ENCODE measurements at places on chromosomes 3 and 15. TPM values are rescaled to one million over a fixed set of nuclear protein-coding genes. Genes with fewer than 3 reads are reported as not detected.
A peak's percentile ranks its signal among the peaks of the same experiment; 100 is the strongest.

DNA sequence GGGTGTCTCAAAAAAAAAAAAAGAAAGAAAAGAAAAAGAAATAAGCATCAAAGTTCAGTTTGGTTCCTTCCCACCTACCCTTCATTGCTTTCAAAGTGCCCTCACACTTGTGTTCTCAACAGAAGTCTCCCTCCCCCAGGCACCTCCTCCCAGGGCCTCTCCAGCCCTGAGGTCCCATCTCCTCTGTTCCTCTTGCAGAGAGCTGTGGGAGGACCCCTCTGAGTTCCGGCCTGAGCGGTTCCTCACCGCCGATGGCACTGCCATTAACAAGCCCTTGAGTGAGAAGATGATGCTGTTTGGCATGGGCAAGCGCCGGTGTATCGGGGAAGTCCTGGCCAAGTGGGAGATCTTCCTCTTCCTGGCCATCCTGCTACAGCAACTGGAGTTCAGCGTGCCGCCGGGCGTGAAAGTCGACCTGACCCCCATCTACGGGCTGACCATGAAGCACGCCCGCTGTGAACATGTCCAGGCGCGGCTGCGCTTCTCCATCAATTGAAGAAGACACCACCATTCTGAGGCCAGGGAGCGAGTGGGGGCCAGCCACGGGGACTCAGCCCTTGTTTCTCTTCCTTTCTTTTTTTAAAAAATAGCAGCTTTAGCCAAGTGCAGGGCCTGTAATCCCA, 6.1 kb downstream of the CYP1A2 start:
- DNase-seq = no peak

GRCh38 chr3:9224490-9224889, 25.0 kb downstream of the SRGAP3 start:
- DNase-seq = no peak

DNA sequence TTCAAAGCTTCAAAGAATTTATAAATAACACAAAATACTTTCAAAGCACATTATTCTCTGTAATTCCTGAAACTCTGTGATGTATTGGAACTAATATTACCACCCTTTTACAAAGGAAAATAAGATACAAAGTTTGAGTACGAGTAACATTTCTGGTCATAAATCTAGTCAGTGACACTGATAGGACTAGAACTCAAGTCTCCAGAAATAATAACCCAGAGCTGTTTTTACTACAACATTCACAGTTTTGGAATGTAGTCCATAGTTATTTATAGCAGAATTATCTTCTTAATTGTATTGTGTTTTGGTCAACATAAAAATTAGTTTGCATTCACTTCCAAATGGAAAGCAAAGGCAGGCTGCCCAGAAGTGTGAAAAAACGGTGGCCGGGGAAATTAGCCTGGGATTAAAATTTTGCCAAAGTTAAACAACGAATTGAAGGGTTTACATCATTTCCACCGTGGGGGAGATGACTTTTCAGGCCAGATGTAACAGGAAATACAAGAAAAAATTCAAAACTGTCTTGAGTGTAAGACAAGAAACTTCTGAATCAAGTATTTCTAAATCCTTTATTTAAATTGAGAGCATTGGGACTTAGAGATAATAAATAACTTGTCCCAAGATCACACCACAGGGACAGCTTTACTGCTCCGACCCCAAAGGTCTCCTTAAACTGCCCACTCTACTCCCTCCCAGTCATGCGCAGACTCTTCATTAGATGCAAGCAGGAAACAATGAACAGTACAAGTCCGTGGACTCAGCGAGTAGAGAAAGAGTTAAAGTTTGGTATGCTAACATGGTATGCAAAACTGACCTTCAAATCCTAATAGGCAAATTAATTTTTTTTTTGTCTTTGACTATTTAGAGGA, 74.3 kb upstream of the VGLL4 start:
- DNase-seq = peak; percentile 88

- DNase-seq = no peak
Measured at GRCh38 chr3:30747771-30748281, 141.4 kb downstream of the TGFBR2 start.

DNA sequence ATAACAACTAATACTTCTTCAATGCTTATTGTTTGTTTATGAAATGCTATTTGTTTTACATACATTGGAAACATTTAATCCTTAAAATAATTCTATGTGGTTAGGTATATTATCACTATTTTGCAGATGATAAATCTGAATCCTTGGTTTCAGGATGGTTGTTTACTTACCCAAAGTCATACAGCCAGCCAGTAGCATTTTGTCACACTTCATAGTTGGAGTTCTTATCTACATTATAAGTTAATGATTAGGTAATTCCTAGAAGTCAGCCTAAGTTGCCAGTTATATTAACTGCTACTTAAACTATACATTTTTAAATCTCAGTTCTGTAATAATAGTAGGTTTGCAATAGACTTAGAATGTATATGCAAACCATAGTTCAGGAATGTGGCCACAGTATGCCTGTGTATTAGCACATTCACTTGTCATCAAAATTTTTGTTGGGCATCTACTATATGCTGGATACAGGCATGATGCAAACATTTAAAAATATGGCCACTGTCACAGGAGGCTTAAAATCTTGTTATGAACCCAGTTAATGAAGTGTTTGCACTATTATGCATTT, 187.9 kb downstream of the UBE2E2 start:
- no peak for DNase-seq

- peak; percentile 55 for DNase-seq
Measured at GRCh38 chr3:119257654-119258410, 17.2 kb upstream of the B4GALT4 start.

DNA sequence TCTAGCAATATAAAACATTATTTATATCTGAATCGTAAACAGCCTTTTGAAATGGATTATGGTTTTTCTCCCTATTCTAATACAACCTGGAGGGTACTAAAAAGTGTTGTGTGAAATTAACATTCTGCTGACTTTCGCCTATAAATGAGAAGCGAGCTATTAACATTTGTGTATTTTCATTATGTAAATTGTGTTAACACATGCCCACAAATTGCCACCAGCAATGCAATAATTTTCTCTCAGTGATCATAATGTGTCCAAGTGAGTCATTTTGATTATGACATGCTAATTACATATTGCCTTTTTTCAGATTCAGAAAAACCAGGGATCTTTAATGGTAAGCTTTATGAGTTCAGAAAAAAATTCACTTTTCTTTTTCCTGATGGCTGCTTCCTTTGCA, 77.4 kb upstream of the SKOR1 start:
- no peak for DNase-seq

DNA sequence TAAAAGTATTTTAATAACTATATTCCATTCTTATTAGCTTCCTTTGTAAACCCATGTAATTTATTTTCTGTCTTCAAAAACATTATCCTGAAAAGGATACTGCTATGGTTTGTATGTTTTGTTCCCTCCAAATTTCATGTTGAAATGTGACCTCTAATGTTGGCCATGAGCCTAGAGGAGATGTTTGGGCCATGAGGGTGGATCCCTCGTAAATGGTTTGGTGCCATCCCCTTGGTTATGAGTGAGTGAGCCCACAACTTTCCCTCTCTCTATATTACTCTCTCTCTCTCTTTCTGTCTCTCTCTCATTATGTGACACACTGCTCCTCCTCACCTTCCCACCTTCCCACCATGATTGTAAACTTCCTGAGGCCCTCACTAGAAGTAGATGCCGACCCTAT, 357.7 kb downstream of the MFSD1 start:
- no peak for DNase-seq

DNA sequence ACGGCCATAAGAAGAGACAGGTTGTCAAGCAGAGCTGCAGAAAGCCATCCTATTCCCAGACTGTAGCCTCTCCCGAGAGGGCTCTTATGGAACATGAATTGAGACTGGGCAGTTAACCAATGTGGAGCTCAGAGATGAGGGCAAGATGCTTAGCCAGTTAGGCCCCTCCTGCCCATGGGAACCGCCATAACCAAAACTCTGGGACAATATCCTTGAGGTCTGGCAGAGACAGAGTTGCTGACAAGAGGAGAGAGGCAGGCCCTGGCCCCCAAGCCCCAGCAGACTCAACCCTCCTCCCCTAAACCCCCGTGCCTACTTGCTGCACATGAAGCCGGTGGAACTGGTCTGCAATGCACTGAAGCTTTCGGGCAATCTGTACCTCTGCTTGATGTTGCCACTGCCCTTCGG, 4.8 kb downstream of the BMF start:
- DNase-seq = no peak

- no peak for DNase-seq
Measured at GRCh38 chr3:17176757-17177156, 292.0 kb downstream of the PLCL2 start.

- DNase-seq = no peak
Measured at GRCh38 chr3:32136703-32137102, 30.3 kb downstream of the GPD1L start.

GRCh38 chr3:187989575-187990153, 164.3 kb upstream of the LPP start:
- DNase-seq = peak; percentile 41

GRCh38 chr3:128466840-128467541, at the start of gene DNAJB8:
TSS of gene DNAJB8 (minus strand) at chr3:128466890. CDS start at chr3:128463245, 3,645 bp downstream.
- no peak for DNase-seq

GRCh38 chr3:197590313-197590962, 34.7 kb upstream of the BDH1 start:
- no peak for DNase-seq

GRCh38 chr3:17749705-17750293, 7.4 kb upstream of the TBC1D5 start:
- no peak for DNase-seq

- no peak for DNase-seq
Measured at GRCh38 chr3:178001670-178002101, 534.5 kb upstream of the KCNMB2 start.

DNA sequence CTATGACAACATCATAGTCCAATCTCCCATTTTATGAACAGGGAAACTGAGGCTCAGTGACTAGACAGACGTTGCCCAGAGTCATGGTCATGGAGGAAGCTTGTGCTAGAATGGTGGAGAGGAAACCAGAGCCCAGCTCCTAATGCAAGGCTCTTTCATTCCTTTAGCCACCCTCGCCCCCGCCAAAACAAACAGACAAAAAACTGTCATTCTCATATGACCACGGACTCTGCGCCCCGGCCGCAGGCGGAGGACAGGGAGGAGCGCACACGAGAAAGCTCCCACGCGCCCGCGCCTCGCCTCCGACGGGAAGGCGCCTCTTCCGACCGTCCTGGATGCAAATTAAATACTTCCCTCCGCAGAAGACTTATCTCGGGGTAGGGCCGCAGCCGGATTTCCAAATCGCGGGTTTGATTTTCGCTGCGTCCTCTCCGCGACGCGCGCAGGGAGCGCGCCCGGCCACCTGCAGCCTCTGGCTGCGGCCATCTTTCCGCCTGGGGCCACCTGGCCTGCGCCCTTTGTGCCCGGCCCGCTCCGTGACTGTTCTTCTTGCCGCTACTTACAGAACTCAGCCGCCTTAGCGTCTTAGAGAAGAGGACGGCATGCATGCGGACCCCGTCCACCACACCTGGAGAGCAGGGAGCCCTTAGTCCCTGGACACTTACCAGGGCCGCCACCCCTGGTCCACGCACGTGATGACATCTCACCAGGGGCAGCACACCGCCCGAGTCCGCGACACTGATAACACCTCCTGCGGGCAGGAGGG, 670 bp upstream of the ATP13A3 start:
- peak; percentile 94 for DNase-seq

The SSUH2 gene
- 0.90 TPM for total RNA-seq

The TMEM40 gene
- 0.18 TPM for total RNA-seq

The MUSTN1 gene
- total RNA-seq = 2.4 TPM

The SPSB4 gene
- not detected for total RNA-seq

The MED12L gene
- 2.4 TPM for total RNA-seq

The DGKG gene
- total RNA-seq = 0.14 TPM

The MAGEL2 gene
- total RNA-seq = not detected
